ENCODE measurements at places on chromosomes 16 and 17. TPM values are rescaled to one million over a fixed set of nuclear protein-coding genes. Genes with fewer than 3 reads are reported as not detected.

DNA sequence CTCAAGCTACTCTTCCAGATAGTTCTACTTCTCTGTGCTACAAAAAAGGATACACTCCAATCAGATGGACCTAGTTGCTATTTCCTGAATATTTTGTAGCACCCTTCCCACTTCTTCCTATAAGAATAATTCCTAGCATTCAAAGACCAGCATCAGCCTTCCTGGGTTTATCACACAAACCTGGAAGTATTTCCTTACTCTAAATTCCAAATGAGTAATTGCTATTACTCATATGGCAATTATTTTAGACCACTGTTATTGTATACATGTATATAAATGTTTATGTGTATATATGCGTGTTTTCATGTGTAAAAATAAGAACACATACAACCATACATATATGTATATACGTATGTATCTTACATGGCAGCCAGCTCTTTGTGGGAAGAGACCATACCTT is 130.6 kb downstream of the MYO1D start:
- DNase-seq: no peak

HS3ST4 gene
- total RNA-seq: not detected

SRSF1 gene
- 242 TPM for total RNA-seq

DNA sequence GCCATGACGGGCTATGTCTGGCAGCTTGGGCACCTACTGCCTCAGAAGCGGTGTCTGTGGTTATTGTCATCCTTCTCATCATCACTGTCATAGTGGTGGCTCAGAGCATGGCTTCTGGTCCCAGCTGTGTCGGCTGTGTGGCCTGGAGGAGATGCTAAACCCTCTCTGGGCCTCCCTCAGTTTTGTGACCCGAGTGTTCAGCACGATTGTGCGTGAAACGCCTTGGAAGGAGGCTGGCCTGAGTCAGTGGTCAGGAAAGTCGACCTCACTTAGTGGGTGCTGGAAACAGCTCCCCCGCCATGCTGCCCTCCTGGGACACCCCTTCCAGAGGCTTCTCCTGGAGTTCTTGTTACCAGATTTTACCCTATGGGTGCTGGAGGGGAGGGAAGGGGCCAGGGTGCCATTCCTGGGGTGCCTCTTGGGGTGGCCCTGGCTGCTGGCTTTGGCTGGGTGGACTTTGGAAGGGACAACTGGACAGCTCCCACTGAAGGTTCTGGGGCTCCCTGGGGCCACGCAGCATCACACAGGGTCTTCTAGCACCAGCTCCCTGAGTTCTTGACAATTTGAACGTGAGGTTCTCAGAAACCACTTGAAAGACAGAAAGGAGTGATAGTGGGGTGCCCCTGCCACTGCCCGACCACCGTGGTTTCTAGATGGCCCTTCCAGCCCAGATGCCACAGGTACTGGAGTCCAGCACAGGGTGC is 226.5 kb upstream of the GSE1 start:
- no peak for DNase-seq

C17orf100 gene
- 4.3 TPM for total RNA-seq

GRCh38 chr16:85674828-85675227 is 13.9 kb downstream of the GINS2 start:
- no peak for DNase-seq

GJD3 gene
- not detected for total RNA-seq

HSD3B7 gene
- 3.6 TPM for total RNA-seq

DNA sequence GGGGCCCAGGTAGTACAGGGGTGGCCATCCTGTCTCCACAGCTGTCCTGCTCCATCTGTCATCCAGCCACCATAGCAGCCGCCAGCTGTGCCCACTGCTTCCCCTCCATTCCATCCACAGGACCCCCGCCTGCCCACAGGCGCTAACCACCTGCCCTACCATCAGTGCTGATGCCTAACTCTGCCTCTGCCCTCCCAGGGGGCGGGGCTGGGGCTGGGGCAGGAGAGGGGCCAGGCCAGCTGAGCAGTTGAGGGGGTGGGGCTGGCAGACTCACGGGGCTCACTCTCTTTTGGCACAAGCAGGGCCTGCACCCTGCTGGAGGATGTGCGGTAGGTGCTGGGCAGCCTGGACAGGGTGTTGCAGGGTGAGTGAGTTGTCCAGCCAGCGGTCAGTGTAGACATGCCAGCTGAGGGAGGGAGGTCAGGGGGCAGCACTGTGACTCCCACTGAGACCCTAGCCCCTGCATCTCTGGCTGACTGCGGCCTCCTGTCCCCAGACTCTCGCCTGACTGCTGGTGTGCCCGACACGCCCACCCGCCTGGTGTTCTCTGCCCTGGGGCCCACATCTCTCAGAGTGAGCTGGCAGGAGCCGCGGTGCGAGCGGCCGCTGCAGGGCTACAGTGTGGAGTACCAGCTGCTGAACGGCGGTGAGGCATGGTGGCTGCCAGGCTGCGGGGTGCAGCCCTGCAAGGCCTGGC is 9.6 kb downstream of the GALK1 start:
- DNase-seq: no peak

DNA sequence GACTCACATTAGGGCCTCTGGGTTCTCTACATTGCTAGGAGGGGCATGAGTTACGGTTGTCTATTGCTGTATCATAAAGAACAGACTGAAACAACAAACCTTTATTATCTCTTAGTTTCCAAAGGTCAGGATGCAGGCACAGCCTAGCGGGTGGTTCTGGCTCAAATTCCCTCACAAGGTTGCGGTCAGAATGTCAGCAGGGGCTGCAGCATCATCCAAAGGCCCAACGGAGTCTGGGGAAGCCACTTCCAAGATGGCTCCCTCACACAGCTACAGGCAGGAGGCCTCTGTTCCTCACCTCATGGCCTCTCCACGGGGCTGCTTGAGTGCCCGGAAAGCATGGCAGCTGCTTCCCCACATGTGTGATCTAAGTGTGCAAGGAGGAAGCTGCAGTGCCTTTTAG is 29.6 kb upstream of the ZFPM1 start:
- DNase-seq: no peak

GRCh38 chr17:36703860-36704266 is 102.5 kb downstream of the MRM1 start:
- DNase-seq: no peak

SLFN14 gene
- total RNA-seq: not detected

DNA sequence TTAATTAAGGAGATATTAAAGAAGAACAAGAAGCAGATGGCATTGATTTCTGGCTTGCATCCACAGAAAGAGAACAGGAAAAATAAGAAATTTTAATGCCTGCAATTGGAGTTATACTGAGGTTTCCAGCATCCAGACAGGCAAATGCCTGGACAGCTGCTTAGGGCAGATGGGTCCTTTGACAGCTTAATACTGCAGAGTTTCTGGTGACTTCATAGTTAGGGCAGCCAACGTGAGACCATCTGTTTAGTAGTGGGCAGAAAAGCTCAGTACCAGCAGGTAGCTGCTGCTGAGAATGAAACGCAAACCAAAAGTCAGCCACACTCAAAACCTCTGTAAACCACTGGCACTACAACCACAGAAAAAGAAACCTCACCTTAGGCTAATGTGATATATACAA is 109.8 kb downstream of the CDK5R1 start:
- DNase-seq: no peak

NLRC3 gene
- total RNA-seq: 111 TPM

- DNase-seq: no peak
Observed at GRCh38 chr17:35708149-35708548, 23.3 kb upstream of the RASL10B start.

CFAP119 gene
- 3.4 TPM for total RNA-seq

DNA sequence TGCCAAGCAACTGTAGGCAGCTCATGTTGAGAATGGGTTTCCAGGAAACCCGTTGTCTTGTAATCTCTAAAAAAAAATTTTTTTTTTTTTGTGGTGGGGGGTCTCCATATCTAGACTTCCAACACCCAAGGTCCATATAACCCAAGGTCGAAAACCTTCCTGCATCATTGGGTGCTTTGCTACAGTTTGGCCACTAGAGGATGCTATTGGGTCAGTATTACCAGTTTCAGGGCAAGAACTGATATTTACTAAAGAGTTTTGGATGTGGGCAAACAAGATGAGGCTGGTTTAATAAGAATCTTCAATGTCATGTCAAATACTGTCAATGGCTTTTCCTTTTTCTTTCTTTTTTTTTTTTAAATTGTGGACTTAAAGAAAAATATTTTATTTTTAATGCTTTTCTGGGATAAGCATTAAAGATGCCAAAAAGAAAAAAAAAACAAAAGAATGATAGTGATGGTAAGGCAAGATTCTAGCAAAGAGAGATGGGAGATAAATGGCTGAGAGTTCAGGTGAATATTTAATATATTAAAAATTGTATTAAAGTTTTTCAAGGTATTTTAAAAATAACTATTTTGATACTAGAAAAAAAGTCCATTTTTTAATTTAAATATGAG is 62.2 kb downstream of the DHRS7C start:
- DNase-seq: peak; percentile 21

- DNase-seq: no peak
Observed at GRCh38 chr17:50355336-50355700, 9.4 kb downstream of the XYLT2 start.

DNA sequence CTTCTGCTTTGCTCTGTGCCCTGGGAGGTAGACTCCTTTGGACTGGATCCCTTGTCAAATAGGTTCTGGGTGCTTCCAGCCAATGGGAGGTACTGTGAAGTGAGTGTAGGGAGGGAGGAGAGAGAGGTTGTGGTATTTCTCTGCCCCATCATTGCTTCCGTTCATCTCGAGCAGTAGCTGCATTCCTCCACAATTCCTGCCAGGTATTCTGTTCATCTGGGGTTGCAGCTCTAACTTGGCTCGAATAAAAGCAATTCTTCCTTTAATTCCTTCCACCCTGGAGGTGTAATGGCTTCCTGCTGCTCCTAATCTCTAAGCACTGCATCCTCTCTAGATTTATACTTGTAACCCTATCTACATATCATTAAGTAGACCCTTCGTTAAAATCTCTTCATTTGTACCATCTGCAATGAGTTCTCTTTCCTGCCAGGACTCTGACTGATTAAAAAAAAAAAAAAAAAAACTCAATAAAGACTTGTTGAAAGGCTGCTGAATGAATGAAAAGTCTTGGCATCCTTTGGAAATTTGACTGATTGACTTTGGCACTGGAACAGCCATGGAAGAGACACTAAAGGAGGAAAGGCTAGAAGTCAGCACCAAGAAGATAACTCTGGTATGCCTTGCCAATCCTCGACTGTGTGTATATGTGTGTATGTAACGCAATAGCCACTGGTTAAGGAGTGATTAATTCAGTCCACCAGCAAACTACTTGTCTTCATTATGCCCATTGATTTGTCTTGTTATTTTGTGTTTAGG is 616.9 kb upstream of the SOX9 start:
- DNase-seq: no peak

C17orf78 gene
- total RNA-seq: not detected

DNA sequence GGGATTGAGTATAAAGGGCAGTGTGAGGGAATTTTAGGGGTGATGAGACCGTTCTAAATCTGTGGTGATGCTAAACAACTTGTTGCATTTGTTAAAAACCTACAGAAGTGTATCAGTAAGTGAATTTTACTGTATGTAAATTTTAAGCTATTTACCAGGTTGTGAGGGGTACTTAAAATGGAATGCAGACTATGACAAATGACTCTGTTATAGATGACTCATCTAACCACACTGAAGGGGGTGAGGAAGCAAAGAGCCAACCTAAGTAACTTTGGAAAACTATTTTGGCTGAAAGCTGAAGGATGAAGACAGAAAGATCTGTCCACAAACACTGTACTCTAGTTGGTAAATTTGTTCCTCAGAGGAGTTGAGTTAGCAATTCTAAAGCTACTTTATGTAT is 5.3 kb upstream of the MKS1 start:
- DNase-seq: no peak

Measured in CD4-positive, alpha-beta memory T cell (primary cell).